Large intestine (tissue), 12 donors: ENCODE measurements at places on chromosomes 4 and X.

- no peak for DNase-seq
Measured at GRCh38 chrX:109360301-109360700, 121.6 kb downstream of the GUCY2F start.

DNA sequence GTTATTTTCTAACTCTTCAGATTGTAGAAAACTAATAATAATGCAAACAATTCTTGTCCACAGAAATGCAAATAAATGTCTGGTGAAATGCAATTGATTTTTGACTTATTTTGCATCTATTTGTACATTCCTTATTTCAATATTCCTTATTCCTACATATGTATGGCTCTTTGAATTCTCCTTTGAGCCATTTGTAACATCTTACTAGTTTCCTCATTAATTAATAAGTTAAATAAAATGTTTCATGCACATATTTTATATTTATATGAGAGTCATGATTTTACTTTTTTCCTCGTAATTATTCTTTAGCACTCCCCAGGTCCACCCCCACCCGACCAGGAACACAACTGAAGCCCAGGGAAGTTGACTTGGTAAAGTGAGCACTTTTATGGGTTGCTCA lies 2.7 kb upstream of the FTHL17 start:
- DNase-seq, result no peak

DNA sequence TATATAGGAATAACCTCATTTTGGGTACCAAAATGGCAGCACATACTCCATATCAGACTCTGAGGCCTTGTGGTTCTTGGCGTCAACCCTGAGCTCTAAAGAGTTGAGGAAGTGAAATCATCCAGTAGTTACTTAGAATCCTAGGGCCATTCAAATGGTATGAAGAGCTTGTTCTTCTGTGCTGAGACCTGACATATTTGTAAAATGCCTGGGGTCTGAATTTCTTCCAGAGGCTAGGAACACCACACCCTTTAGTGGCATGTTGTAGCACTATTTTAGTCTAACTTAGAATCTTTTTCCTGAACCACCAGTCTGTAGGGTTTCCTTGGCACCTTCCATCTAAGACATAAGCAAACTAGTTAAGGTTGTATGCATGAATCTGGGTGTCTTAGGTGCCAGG lies 18.1 kb upstream of the GDPD2 start:
- no peak for DNase-seq

- no peak for DNase-seq
Measured at GRCh38 chr4:42750856-42751255, 94.0 kb upstream of the ATP8A1 start.

DNA sequence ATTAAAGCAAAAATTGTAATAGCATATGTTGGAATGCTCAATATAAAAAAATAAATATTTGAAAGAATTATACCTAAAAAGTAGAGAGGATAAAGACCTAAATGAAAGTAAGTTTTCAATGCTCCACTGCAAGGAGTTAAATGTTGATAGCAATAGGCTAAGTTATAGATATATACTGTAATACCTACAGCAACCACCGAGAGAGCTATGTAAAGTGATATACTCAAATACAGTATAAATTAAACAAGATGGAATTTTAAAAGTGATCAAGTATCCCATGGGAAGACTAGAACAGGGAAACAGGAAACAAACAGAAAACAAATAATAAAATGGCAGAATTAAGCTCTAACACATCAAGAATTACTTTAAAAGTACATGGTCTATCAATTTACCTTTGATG lies 73.9 kb downstream of the CASP3 start:
- DNase-seq, result no peak

- no peak for DNase-seq
Measured at GRCh38 chr4:187811591-187811990, 184.0 kb upstream of the ZFP42 start.

- no peak for DNase-seq
Measured at GRCh38 chrX:124344246-124344645, 2.1 kb upstream of the SH2D1A start.

DNA sequence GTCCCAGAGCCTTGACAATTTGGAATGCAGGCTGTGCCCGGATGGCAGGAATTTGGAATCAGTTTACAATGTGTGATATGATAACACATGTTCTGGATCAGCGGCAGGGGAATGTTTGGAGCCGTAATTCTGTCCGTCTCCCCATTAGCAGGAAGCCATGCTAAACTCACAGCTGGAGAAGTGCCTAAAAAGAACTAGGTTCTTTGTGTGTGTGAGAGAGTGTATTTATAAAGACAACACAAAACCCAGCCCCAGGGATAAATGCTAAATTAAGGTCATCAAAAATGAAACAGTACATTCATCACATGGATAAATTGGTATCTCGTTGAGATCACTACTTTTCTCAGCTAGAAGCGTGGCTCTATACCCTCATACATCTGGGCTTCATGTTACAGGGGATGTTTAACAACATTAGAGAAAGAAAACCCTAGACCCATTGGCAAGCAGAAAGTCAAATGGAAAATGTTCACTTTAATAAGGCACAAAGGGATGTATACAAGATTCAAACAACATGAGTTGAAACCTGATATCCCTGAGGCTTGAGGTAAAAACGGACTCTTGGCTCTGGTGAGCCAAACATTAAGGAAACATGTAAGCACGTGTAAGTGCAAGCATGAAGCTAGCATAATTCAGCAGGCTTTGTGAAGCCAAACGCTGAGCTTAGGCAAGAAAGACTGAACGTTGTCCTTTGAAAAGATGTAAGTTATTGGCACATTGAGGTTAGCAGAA lies 18.0 kb upstream of the TMEM131L start:
- no peak for DNase-seq

GRCh38 chrX:13046141-13046855 lies 1.9 kb upstream of the FAM9C start:
- DNase-seq, result no peak

- DNase-seq, result no peak
Measured at GRCh38 chrX:12929701-12930100, 23.3 kb downstream of the TLR8 start.

GRCh38 chr4:83054928-83055327 lies 19.9 kb downstream of the COPS4 start:
- no peak for DNase-seq

- no peak for DNase-seq
Measured at GRCh38 chr4:184959786-184960185, 58.5 kb upstream of the HELT start.

DNA sequence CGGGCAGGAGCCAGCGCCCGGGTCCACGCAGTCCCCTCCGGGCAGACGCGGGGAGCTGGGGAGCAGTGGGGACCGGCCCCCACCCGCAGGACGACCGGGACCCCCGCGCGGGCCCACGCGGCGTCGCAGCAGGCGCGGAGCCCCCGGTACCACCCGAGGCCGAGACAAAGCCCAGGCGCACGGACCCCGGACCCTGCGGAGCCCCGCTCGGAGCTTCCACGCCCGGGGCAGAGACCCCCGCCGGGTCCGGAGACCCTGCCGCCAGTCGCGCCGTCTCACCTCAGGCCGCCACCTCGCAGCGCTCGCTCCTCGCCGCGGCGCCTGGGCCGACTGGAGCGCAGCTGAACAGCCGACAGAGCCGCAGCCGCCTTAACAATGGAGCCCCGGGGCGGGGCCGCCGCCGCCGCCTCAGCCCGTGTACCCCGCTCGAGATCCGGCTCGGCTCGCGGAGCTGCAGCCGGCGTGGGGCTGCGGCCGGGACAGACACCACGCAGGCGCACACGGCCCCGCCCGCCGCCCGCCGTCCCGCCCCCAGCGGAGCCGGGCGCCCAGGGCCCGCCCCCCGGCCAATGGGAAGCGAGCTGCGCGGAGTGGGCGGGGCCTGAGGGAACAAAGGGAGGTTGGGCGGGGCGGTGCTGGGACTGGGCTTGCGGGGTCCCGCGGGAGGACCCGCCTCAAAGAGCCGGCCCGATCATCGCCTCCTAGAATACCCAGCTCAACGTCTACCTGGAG lies at the start of gene AFAP1:
TSS of gene AFAP1 (minus strand) at position 485 of the 732 bp plus-strand sequence. CDS start 67,783 bp downstream, outside the sequence.
- peak; percentile 87 for DNase-seq

DNA sequence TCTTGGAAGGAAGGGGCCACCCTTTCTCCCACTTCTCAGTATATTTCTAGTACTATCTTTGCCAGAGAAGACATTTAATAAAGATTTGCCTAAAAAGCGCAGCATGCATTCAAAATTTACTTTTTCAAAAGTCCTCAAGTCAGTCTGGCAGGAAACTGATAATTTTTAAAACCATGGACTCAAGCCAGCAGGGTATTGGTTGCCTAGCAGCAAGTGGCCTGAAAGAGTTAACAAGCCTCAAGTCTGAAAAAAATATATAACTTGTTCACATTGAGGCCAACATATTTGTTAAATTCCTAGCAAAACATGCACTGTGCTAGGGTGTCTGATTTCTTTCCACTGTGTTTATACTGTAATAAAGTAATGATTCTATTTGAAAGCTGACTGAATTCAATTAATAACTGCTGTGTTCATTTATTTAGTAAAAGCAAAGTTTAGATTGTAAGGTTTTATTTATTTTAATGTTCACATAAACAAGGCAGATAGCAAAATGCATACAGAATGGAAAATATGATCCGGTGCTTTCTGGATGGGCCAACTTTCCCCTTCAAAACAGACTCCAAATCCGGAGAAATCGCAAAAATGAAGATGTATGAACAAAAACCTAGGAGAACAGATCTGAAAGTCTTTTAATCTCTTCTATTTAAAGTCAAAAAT lies 218.5 kb upstream of the FGF13 start:
- peak; percentile 1 for DNase-seq

DNA sequence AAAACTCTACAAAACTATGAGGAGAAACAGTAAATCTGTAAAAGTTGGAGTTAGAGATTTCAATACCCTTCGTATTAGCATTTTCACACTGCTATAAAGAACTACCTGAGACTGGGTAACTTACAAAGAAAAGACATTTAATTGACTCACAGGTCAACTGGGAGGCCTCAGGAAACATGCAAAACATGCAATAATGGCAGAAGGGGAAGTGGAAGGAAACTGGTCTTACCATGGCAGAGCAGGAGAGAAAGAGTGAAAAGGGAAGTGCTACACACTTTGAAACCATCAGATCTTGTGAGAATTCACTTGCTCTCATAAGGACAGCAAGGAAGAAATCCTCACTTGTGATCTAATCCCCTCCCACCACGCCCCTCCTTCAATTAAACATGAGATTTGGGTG lies 949.9 kb downstream of the TECRL start:
- no peak for DNase-seq

GRCh38 chr4:13765539-13765938 lies 138.0 kb upstream of the BOD1L1 start:
- DNase-seq, result no peak

DNA sequence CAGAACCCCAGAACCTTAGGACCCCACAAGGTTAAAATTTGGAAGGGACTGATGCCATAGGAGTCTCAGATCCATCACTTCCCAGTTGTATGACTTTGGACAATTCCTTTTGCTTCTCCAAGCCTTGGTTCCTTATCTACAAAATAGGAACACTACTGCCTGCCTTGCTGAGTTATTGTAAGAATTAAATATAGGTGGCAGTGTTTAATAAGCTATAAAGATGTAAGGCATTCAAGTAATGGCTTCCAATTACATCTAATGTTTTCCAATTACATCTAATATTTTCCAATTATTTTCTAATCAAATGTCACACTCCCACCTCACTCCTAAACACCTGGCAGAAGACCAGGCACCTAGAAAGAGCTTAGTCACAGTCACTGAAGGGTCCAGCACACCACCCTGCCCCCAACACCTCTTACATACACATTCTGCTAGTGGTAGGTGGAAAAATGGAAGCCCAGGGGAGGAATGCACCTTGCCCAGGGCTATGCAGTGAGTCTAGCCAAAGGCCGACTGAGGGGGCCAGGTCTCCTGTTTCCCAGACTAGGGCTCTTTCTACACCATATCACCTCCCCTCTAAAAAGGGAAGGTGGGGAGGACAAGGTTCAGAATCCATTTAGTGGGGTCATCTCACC lies 24.5 kb upstream of the KDM5C start:
- no peak for DNase-seq

DNA sequence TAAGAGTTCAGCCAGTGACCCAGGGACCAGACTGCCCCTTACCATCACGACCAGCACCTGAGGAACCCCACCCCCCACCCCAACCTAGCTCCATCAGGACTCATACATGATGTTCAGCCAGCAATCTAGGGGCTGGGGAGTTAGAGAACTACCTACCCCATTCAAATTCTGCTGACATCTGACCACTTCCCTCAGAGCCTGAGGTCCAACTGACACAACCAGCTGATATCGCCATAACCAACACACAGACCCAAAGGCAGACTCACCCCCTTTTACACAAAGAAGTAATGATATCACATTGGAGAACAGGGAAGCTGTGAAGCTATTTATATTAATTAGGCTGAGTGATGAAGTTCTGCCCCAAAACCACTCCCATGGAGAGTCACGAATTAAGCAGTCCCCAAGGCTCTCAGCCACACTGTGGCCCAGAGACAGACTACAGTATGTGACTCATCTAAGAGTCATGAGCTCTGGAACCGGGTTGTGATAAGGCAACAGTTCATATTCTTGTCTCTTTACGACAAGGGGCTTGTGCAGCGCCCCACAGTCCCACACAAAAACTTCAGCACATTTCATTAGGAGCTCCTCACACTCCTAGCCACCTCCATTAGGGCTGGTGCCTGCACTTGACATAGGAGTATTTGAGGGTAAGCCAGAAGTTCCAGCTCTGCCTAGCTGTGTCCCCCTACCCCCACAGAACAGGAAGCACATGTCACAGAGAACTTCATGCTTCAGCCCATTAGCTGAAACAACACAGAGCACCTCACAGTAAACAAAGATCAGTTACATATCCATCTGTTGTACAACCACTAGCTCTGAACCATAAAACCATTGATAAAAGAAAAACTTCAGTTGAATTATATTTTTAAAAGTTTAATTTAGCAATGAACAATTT lies 184.7 kb upstream of the ZCCHC13 start:
- no peak for DNase-seq

- DNase-seq, result no peak
Measured at GRCh38 chr4:148770848-148771247, 328.6 kb upstream of the NR3C2 start.

DNA sequence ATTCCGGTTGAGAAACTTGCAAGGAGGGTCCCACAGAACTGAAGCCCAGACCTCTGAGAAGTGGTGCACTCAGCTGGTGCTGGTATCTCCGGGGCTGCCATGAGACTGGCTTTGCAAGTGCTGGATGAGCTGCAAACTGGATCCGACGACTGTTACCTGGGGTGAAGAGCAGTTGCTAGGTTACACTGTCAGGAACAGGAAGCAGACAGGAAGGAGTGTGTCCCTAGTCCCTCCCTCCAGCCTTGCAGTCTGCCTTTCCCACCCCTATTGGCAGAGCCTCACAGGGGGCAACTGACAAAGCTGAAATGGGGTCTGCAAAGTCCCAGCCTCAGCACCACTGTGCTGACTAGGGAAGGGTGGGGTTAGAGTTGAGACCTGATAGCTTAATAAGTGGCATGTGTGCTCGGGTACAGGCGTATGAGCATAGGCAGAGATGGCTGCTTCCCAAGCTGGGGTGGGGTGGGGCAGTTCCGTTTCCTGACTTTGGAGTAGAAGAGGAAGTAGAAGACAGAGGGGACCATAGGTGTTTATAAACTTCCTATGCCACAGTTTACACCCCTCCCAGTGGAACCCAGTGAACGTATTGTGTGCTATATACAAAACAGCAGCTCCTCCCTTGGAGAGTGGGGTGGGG lies 18.0 kb downstream of the PPEF1 start:
- DNase-seq, result no peak

- DNase-seq, result no peak
Measured at GRCh38 chr4:39464886-39465501, 6.1 kb downstream of the LIAS start.

- DNase-seq, result no peak
Measured at GRCh38 chr4:188596021-188596420, 456.8 kb downstream of the TRIML1 start.
